ENCODE measurements at places on chromosomes 6 and 20.

- no peak for DNase-seq
Measured at GRCh38 chr6:81384921-81385320, 367.6 kb downstream of the TENT5A start.

GRCh38 chr6:62265906-62266525, 20.0 kb downstream of the KHDRBS2 start:
- DNase-seq = no peak

GRCh38 chr6:90202156-90202555, 94.5 kb downstream of the BACH2 start:
- DNase-seq = no peak

GRCh38 chr6:139376017-139376330, 1.5 kb upstream of the CITED2 start:
- no peak for DNase-seq

GRCh38 chr6:43734294-43734665, 35.7 kb upstream of the VEGFA start:
- DNase-seq = no peak

- no peak for DNase-seq
Measured at GRCh38 chr6:27911956-27912446, at the start of gene OR2B2. TSS of gene OR2B2 (minus strand) at chr6:27912396. CDS start at chr6:27912319, 77 bp downstream.

DNA sequence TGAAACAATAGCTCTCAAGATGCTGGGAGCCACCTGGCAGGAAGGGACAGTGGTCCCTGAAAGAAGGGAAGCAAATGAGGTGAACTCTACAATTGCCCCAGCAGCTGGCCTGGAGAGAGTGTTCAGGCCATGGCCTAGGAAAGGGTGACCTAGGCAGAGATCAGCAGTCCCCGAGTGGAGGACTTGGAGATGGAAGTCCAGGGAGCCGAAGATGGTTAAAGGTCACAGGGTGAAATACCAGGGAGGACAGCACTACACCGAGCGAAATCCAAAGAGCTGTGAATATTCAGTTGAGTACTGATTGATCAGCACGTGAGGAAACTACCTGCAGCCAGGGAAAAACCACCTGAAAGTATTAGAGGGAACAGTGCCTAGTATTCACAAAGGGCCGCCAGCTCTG, 133.1 kb downstream of the HIVEP2 start:
- no peak for DNase-seq

DNA sequence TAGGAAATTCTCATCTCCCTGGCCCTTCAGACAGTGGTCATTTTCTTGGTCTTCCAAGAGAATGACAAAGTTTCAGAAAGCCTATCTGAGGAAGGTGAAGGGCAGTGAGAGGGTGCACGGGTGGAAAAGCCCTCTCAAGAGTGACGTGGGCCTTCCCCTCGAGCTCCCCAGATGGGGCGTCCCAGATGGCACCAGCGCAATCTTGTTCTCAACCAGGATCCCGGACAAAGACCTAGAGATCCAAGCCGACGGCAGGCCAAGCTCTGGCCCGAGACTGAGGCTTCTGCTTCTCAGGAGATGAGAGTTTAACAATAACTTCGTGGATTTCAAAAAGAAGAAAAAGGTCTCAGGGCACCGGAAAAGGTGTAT, 797 bp upstream of the ZNF133 start:
- no peak for DNase-seq

- no peak for DNase-seq
Measured at GRCh38 chr6:84017709-84018452, 15.7 kb upstream of the MRAP2 start.

- DNase-seq = no peak
Measured at GRCh38 chr20:56762829-56763228, 133.7 kb downstream of the TFAP2C start.

DNA sequence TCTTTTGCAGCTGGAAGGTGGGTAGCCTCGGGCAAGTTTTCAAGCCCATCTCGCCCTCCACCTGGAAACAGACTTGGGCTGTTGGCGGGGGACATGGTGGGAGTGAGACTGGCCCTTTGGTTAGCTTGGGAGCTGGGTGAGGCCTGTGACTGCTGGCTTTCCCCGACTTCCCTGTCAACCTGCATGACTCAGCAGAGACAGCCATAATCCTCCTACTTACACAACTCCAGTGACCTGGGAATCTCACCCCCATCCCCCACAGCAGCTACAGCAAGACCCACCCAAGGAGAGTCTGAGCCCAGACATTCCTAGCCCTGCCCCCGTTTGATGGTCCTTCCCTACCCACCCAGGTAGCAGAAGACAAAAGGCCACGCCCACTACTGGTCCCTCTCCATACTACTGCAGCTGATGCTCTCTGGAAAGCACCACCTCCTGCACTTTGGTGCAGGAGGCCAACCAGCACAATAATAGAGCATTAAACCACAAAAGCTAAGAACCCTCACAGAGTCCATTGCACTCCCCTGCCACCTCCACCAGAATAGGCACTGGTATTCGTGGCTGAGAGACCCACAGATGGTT, 188.4 kb downstream of the TRDN start:
- no peak for DNase-seq

Measured in RPMI8226 (cell line).